ENCODE measurements at places on chromosomes 6 and 20.

DNA sequence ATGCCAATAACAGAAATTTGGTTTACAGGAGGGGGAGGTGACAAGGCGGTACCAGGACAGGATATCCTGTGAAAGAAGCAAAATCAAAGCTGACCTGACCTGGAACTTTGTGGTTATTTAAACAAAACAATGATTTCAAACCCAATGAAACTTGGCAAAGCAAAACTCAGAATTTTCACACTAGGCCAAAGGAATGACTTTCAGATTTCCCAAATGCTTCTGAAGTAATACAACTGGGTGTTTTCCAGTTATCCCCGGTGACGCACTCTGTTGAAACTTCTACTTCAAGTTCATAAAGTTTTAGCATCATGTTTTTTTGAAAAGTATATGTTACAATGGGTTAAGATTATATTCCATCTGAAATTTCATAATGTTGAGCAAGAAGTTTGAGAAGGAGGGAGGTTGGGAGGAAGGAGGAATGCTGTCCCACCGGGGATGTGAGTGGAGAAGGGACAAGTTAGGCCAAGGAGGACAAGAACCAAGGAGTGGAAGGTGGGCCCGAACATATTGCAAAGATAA lies 78.1 kb upstream of the TRAF3IP2 start:
- no peak overlapping the region for H3K4me3 ChIP-seq
- H3K36me3 ChIP-seq: peaks cover 26% of the 10 kb centered on the region
- no peak for DNase-seq

- DNase-seq: no peak
- H3K27ac ChIP-seq: no peak overlapping the region
- H3K4me3 ChIP-seq: no peak overlapping the region
- no peaks in the 10 kb centered on the region for H3K36me3 ChIP-seq
These were observed 58.1 kb downstream of the VSTM2L start for GRCh38 chr20:37961066-37961465.

DNA sequence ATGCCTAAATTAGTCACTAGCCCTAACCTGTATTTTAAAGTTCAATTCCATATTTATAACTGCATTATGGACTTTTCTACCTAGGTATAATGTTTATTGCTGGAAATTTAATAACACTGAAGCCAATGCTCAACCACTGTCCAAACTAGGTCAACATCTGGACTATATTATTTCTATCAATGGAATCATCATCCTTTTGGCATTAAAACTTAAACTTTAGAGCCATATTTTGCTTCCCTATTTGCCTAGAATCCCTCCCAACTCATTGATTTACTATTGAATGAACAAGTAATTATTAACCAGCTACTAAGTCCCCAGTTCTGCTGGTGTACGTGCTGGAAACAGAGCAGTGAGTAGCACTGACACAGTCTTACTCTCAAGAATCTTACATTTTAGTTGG lies 291.7 kb upstream of the SPTLC3 start:
- no peak overlapping the region for H3K4me3 ChIP-seq
- H3K36me3 ChIP-seq: no peaks in the 10 kb centered on the region
- H3K27ac ChIP-seq: no peak overlapping the region

GRCh38 chr6:67811239-67812037 lies 823.6 kb upstream of the ADGRB3 start:
- H3K36me3 ChIP-seq: peaks cover 2% of the 10 kb centered on the region
- no peaks in the 10 kb centered on the region for H3K27me3 ChIP-seq
- no peak for DNase-seq
- H3K27ac ChIP-seq: no peak overlapping the region
- H3K4me1 ChIP-seq: no peaks in the 10 kb centered on the region

- no peak overlapping the region for H3K27ac ChIP-seq
- H3K4me3 ChIP-seq: no peak overlapping the region
- H3K36me3 ChIP-seq: no peaks in the 10 kb centered on the region
- H3K4me1 ChIP-seq: peaks cover 5% of the 10 kb centered on the region
These were observed 17.1 kb upstream of the BEND3 start for GRCh38 chr6:107132330-107132954.

DNA sequence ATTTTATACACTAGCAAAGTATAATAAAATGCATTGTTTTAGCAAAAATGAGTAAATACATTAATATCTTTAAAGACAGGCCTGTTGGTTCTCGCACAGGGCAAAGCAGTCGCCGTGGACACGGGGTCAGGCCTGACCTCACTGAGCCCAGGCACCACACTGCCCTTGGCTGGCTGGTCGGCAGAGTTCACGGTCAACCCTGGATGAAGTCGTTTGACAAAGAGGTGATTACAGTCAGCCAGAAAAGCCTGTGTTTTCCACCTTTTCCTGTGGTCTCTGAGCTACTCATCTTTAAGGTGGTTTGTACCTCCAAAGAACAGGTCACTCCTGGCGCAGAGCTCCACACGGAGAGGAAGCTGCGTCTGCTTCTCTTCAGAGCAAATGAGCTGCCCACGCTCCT lies 191.5 kb downstream of the DLL1 start:
- no peak overlapping the region for H3K4me3 ChIP-seq
- no peak overlapping the region for H3K27ac ChIP-seq
- peaks cover 19% of the 10 kb centered on the region for H3K4me1 ChIP-seq
- DNase-seq: no peak
- H3K36me3 ChIP-seq: no peaks in the 10 kb centered on the region
- H3K27me3 ChIP-seq: peaks cover 10% of the 10 kb centered on the region

- H3K27ac ChIP-seq: peak overlapping the region; percentile 36
- H3K27me3 ChIP-seq: no peaks in the 10 kb centered on the region
- H3K36me3 ChIP-seq: no peaks in the 10 kb centered on the region
- H3K4me3 ChIP-seq: no peak overlapping the region
- no peak for DNase-seq
These were observed 7.4 kb downstream of the CALHM5 start for GRCh38 chr6:116518621-116519368.

- no peaks in the 10 kb centered on the region for H3K27me3 ChIP-seq
- no peaks in the 10 kb centered on the region for H3K36me3 ChIP-seq
- no peak overlapping the region for H3K27ac ChIP-seq
- no peak for DNase-seq
- H3K4me3 ChIP-seq: no peak overlapping the region
These were observed 102.2 kb downstream of the RNF144B start for GRCh38 chr6:18489335-18489734.

DNA sequence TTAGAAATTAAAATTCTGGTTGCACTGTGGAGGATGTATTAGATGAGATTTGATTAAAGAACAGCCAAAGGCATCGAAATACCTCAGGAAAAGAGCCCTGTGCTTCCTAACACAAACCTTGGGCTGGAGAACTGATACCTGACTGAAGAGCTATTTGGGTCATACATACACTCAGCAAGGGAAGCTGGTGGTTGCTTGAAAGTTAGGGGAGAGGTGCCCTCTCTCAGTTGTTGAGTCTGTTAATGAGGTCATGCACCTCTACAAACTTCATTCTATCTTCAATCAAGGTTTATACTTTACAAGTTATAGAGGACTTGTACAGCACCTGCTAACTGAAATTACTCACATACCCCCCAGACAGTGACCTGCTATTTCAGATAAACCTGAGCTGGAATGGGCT lies 25.5 kb downstream of the FAM184A start:
- H3K36me3 ChIP-seq: peaks cover 1% of the 10 kb centered on the region
- H3K4me3 ChIP-seq: no peak overlapping the region
- no peaks in the 10 kb centered on the region for H3K27me3 ChIP-seq
- H3K27ac ChIP-seq: no peak overlapping the region

DNA sequence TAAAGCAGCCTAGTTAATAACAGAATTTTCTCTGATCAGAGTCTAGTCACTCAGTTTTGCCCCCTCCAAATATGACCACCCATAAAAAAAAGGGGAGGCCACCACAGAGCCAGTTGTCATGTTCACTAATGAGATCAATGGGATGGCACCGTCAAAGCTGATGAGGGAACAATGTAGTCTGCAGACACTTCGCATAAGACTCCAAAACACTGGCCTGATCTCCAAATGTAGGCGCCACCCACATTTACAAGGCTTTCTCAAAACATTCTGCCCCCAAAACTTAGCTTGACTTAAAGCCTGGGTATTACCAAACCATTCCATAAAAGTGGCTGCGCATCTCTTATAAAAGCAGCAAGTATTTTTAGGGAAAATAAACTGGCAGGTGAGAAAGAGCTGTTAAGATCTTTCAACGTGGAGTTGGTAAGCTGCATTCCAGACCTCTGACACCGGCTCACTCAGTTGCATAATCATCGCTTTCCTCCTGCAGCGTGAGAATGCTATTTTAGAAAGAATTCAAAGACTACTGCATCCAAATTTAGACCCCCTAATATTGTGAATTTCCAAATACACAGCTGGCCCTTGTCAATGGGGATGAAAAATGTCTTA lies 59.3 kb downstream of the TBC1D7 start:
- no peak for DNase-seq
- no peaks in the 10 kb centered on the region for H3K36me3 ChIP-seq
- peaks cover 18% of the 10 kb centered on the region for H3K4me1 ChIP-seq
- H3K27ac ChIP-seq: no peak overlapping the region
- H3K27me3 ChIP-seq: no peaks in the 10 kb centered on the region

DNA sequence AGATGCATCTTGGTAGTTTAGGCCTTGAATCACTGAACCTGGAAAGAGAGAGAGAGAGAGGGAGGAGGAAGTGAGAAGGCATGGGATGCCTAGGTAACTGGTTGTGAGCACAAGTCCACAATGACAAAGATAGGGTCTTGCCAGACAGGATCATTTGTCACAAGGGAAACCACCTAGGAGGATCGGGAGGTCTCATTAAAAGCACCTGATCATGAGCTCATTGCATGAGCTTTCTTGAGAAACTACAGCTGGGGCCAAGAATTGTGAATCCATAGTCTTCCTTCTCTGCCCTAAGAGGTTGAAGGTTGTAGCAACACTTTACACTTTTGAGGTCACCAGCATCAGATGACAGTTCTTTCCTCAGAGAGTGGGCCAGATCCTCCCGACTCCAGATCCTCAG lies 195.7 kb downstream of the CD83 start:
- H3K27ac ChIP-seq: no peak overlapping the region
- no peak overlapping the region for H3K4me3 ChIP-seq
- no peak for DNase-seq
- peaks cover 13% of the 10 kb centered on the region for H3K27me3 ChIP-seq
- H3K4me1 ChIP-seq: peaks cover 22% of the 10 kb centered on the region

DNA sequence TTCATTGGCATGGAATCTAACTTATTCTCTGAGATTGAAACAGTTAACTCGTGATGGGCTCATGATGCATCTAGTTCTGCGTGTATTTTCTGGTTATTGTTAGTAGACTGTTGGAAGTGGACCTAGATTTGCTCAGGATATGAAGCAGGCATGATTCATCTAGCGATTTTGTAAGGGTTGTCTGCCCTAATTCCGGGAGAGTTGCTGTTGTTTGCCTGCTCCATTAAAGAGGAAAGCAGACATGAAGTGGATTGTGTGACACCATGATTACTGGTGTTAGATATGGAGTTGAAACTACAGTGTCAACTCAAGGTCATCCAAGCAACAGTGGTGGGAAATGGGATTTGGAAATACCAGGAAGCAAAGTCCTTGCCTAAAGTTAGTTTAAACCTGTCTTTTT lies 41.0 kb downstream of the SOX4 start:
- no peaks in the 10 kb centered on the region for H3K27me3 ChIP-seq
- peak overlapping the region; percentile 18 for H3K27ac ChIP-seq

DNA sequence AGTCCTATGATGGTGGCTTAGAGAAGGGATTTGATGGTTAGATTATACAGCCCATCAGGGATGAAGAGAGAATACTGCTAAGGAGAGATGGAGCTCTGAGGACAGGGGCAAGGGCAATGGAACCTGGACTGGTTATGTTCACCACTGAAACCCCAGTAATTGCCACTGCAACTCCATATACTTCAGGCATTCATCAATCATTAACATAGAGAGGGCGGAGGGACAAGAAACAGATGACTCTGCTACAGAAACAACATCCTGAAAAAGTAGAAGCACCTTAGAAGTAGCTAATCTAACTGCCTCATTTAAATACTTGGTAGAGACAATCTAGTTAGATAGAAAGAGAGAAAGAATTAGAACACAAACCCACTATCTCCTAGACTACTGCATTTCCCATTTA lies 89.8 kb downstream of the MDN1 start:
- H3K36me3 ChIP-seq: peaks cover 45% of the 10 kb centered on the region
- H3K27me3 ChIP-seq: no peaks in the 10 kb centered on the region

DNA sequence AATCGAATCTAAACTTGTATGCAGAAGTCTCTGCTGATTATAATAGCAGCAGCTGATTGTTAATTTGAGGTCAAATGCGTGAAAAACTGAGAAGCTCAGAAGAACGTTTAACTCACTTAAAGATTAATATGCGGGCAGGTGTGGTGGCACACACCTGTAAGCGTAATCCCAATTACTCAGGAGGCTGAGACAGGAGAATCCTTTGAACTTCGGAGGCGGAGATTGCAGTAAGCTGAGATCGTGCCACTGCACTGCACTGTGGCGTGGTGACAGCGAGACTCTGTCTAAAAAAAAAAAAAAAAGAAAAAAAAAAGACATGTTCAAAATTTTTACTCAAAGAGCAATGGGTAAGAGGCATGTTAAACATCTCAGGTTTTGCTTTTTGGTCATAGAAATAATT lies 1370.8 kb downstream of the GRIK2 start:
- peaks cover 7% of the 10 kb centered on the region for H3K36me3 ChIP-seq
- H3K4me3 ChIP-seq: no peak overlapping the region
- peaks cover 19% of the 10 kb centered on the region for H3K4me1 ChIP-seq
- H3K27ac ChIP-seq: no peak overlapping the region
- no peaks in the 10 kb centered on the region for H3K27me3 ChIP-seq

GRCh38 chr6:100633096-100633777 lies 168.5 kb upstream of the SIM1 start:
- no peak for DNase-seq
- no peak overlapping the region for H3K27ac ChIP-seq
- H3K4me3 ChIP-seq: no peak overlapping the region

DNA sequence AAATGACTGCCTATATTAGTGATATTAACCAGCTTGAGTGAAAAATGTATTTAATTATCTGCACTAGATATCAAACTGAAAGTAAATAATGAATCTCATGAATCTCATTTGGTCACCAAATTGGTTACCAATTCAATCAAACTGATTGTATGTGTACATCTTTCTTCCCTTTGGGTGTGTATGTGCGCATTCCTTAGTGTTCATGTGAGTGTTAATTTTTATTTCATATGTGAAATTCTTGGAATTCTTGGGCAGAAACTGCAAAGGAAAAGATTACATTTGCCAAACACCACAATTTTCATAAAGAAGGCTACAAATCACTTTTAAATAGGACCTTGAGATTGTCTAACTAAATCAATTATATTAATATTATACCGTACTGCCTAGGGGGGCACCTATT lies 648.4 kb upstream of the MARCKS start:
- no peak for DNase-seq
- peaks cover 18% of the 10 kb centered on the region for H3K4me1 ChIP-seq
- no peak overlapping the region for H3K27ac ChIP-seq
- no peak overlapping the region for H3K4me3 ChIP-seq
- H3K36me3 ChIP-seq: no peaks in the 10 kb centered on the region
- no peaks in the 10 kb centered on the region for H3K27me3 ChIP-seq

- no peak overlapping the region for H3K4me3 ChIP-seq
- H3K36me3 ChIP-seq: no peaks in the 10 kb centered on the region
- H3K27me3 ChIP-seq: no peaks in the 10 kb centered on the region
These were observed 829.3 kb upstream of the CITED2 start for GRCh38 chr6:140203661-140204147.

GRCh38 chr6:33840048-33840926 lies 36.5 kb upstream of the MLN start:
- no peaks in the 10 kb centered on the region for H3K27me3 ChIP-seq
- peaks cover 64% of the 10 kb centered on the region for H3K4me1 ChIP-seq
- DNase-seq: no peak
- H3K36me3 ChIP-seq: no peaks in the 10 kb centered on the region
- no peak overlapping the region for H3K4me3 ChIP-seq
